ENCODE measurements at places on chromosomes 5 and 9.

DNA sequence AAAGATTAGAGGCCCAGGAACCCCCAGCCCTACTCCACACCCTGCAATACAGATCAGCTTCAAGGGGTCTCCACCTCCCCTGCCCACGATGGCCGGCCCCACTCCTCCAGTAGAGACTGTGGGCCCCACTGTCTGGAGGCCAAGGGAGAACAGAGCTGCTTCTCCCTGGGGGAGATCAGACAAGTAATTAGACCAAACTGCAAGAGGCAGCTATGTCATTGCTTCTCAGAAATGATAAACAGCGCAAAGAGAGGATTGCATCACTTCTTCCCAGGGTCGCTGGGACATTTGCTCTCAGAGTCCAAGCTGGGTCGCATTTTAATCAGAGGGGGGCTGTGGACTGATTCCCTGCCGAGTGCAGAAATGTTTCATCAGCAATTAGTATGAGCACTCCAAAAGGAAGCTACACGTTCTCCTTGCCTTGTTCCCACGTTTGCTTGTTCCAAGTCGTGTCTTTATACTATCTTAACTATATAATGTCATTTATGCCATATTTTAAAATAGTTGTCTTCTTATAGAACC lies 59.9 kb downstream of the ROPN1L start:
- no peaks in the 10 kb centered on the region for H3K27me3 ChIP-seq
- H3K27ac ChIP-seq: no peak overlapping the region
- no peak for DNase-seq
- no peak overlapping the region for H3K4me3 ChIP-seq
- no peaks in the 10 kb centered on the region for H3K4me1 ChIP-seq
- no peaks in the 10 kb centered on the region for H3K36me3 ChIP-seq

DNA sequence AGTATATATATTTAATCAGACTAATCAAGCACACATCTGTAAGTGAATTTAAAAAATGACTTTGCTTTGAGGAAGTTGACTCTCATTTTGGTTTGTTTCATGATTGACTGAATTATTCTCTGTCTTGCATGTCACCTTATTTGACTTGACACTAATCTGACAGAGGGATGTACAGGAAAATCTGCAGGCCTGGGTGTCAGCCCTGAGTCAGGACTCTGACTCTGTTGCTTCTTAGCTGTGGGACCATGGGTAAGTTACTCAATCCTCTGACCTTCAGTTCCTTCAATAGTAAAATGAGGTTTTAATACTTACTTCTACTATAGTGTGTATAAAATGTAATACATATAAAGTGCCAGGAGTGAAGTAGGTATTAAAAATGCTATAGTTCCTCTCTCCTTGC lies 415.9 kb downstream of the ARHGEF28 start:
- no peaks in the 10 kb centered on the region for H3K4me1 ChIP-seq
- no peaks in the 10 kb centered on the region for H3K36me3 ChIP-seq
- no peak overlapping the region for H3K4me3 ChIP-seq
- H3K27me3 ChIP-seq: no peaks in the 10 kb centered on the region

DNA sequence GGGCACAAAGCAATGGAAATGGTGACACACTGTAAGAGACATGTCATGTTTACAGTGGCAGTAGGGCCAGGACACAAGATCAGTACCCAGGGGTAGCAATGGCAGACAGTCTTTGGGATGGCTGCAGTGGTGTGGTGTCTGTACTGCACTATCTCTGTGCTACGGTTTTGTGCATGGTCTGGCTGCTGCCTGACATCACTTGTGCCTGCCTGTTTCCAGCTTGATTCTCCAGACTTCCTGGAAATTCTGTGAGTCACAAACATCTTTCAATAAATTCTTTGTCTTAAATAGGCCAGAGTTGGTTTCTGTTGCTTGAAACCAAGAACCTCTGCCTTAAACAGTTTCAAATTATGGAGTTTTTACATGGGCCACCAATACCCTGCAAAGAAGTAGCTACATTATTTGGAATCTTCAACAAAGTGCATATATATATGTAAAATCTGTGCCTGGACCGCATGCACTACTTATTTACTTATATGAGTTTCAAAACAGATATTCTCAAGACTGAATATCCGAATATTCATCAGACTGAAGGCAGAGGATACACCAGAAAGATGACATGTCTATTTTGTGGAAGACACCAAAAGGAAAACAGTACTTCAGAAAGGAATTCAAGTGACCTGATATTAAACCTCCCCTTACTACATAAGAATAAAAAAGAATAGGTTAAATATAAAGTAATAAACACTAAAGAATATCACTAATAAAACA lies 188.1 kb downstream of the RFX3 start:
- no peak overlapping the region for H3K4me3 ChIP-seq
- H3K27me3 ChIP-seq: no peaks in the 10 kb centered on the region
- no peak overlapping the region for H3K27ac ChIP-seq
- H3K36me3 ChIP-seq: no peaks in the 10 kb centered on the region
- no peaks in the 10 kb centered on the region for H3K4me1 ChIP-seq

DNA sequence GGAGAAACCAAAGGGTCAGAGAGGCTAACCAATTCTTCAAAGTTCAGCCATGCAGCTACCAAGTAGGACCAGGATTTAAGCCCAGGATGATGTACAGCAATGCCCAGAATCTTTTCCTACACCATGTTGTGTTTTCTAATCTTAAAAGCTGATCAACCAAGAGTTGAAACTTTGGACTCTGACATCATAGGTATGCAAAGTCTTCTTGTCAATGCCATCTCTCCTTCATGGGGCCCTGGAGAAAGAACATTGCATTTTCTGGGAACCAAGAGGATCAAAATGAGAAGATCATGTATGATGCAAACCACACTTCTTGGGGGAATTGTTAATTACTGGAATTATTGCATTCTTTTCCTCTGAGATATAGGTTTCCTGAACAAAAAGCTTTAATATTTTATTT lies 54.4 kb upstream of the XPA start:
- no peaks in the 10 kb centered on the region for H3K36me3 ChIP-seq
- no peaks in the 10 kb centered on the region for H3K4me1 ChIP-seq
- no peaks in the 10 kb centered on the region for H3K27me3 ChIP-seq
- no peak overlapping the region for H3K27ac ChIP-seq
- H3K4me3 ChIP-seq: no peak overlapping the region
- DNase-seq: no peak

GRCh38 chr9:94783102-94783682 lies 56.7 kb downstream of the AOPEP start:
- DNase-seq: peak; percentile 67
- H3K36me3 ChIP-seq: no peaks in the 10 kb centered on the region
- H3K4me1 ChIP-seq: no peaks in the 10 kb centered on the region

DNA sequence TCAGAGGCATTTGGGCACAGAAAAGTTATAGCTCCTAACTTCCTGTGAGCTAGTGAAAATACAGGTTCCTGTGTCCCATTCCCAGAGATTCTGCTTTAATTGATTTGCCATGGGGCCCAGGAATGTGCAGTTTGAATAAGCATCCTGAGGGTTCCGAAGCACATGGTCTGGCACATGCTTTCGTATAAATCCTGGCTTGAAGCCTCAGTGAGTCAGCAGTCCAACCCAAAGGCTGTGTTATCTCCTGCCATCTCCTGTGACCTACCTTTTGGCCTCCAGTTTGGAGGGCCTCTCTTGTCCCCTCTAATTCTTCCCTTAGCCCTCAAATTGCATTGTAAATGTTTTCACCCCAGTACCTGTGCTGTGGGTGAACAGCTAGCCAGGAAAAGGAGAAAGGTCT lies 183.8 kb downstream of the NR3C1 start:
- no peak for DNase-seq
- H3K4me3 ChIP-seq: no peak overlapping the region
- H3K36me3 ChIP-seq: no peaks in the 10 kb centered on the region
- H3K4me1 ChIP-seq: no peaks in the 10 kb centered on the region
- no peaks in the 10 kb centered on the region for H3K27me3 ChIP-seq
- H3K27ac ChIP-seq: peak overlapping the region; percentile 73

DNA sequence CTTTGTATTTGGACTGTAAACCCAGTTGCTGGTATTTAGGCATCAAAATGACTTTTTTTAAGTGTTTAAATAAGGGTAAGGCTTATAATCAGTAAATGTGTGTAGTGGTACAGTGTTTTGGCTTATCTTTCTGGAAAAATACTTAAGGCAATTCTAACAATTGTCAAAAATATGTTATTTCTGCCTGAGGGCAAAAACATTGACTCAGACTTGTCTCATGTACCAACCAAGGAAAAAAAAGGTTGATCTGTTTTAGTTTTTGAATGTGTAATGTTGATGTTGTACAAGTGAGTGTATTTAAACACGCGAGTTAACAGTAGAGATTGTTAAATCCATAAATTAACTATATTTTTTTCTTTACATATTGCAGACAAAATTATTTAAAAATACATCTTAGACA lies 277.8 kb upstream of the TYRP1 start:
- no peaks in the 10 kb centered on the region for H3K4me1 ChIP-seq
- no peak overlapping the region for H3K27ac ChIP-seq
- H3K4me3 ChIP-seq: no peak overlapping the region
- H3K27me3 ChIP-seq: no peaks in the 10 kb centered on the region
- no peaks in the 10 kb centered on the region for H3K36me3 ChIP-seq
- no peak for DNase-seq

GRCh38 chr5:111422747-111423720 lies 89.3 kb downstream of the STARD4 start:
- no peak overlapping the region for H3K4me3 ChIP-seq
- H3K4me1 ChIP-seq: no peaks in the 10 kb centered on the region
- H3K27me3 ChIP-seq: no peaks in the 10 kb centered on the region
- DNase-seq: no peak
- H3K27ac ChIP-seq: no peak overlapping the region

DNA sequence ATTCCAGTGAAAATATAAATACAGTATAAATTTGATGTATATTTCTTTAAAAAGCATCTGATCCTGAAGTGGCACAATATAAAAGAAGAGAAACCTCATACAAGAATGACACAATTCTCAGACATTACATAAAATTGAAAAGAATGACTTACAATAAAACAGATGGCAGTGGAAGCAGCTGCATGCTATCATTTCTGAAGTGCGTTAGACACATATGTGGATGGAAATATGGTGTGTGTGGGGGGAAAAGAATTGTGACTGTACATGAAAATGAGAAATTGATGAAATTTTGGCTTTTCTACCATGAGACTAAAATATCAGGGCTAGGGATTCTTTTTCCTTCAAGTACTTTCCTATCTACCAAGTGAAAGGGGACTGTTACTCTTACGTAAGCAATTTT lies 45.9 kb upstream of the CDH18 start:
- DNase-seq: no peak
- H3K27ac ChIP-seq: no peak overlapping the region
- no peaks in the 10 kb centered on the region for H3K36me3 ChIP-seq
- H3K4me1 ChIP-seq: no peaks in the 10 kb centered on the region
- H3K27me3 ChIP-seq: no peaks in the 10 kb centered on the region

- no peak overlapping the region for H3K4me3 ChIP-seq
- DNase-seq: no peak
- no peaks in the 10 kb centered on the region for H3K4me1 ChIP-seq
- no peak overlapping the region for H3K27ac ChIP-seq
- H3K36me3 ChIP-seq: no peaks in the 10 kb centered on the region
- no peaks in the 10 kb centered on the region for H3K27me3 ChIP-seq
These were observed 128.8 kb downstream of the NR2F1-AS1 start for GRCh38 chr5:93452255-93452654.

DNA sequence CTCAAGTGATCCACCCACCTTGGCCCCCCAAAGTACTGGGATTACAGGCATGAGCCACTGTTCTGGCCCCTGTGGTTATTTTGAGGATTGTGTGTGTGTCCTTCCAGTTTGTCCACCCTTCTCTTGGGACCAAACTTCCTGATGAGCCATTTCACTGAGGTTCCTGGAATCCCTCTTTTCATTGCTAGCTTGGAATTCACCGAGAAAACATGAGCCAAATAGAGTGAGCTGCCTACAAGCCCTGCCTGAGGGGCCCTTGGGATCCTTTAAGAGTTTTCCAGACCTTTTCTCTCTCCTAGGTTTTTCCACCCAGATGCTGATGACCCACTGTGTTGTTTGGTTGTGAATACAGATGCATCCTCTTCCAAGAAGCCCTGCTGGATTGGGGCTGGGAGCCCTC lies 13.2 kb upstream of the KIF12 start:
- H3K27ac ChIP-seq: no peak overlapping the region
- H3K4me1 ChIP-seq: no peaks in the 10 kb centered on the region

DNA sequence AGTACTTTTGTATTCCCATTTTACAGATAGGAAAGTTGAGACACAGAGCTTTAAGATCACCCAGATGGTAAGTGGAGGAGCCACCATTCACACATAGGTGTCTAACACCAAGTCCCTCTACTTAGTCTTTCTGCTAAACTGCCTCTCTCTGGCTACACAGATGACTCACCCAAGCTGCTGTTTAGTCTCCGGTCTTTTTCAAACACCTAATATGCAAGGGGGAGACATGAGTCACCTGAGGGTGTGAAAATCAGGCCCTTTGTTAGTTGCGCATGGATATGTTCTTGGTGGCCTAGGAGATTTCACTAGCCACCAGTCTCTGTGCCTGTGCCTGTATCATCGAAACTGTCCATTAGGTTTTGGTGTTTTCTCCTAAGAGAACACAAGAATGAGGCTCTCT lies 117.8 kb downstream of the MAST4 start:
- DNase-seq: no peak
- H3K4me1 ChIP-seq: no peaks in the 10 kb centered on the region
- no peaks in the 10 kb centered on the region for H3K27me3 ChIP-seq
- no peak overlapping the region for H3K27ac ChIP-seq

- H3K27me3 ChIP-seq: no peaks in the 10 kb centered on the region
- no peak overlapping the region for H3K4me3 ChIP-seq
- H3K36me3 ChIP-seq: no peaks in the 10 kb centered on the region
- H3K4me1 ChIP-seq: no peaks in the 10 kb centered on the region
- H3K27ac ChIP-seq: no peak overlapping the region
- peak; percentile 45 for DNase-seq
These were observed 18.1 kb downstream of the TCF7 start for GRCh38 chr5:134132372-134133187.

GRCh38 chr5:153690236-153690635 lies 199.8 kb downstream of the GRIA1 start:
- no peaks in the 10 kb centered on the region for H3K4me1 ChIP-seq
- no peak overlapping the region for H3K4me3 ChIP-seq
- H3K36me3 ChIP-seq: no peaks in the 10 kb centered on the region
- H3K27me3 ChIP-seq: no peaks in the 10 kb centered on the region
